Activated CD8-positive, alpha-beta memory T cell treated with anti-CD3 and anti-CD28 coated beads, Interleukin-2, amount 50 U/mL, for 48 hours (primary cell): ENCODE measurements at places on chromosomes 3 and 15.

DNA sequence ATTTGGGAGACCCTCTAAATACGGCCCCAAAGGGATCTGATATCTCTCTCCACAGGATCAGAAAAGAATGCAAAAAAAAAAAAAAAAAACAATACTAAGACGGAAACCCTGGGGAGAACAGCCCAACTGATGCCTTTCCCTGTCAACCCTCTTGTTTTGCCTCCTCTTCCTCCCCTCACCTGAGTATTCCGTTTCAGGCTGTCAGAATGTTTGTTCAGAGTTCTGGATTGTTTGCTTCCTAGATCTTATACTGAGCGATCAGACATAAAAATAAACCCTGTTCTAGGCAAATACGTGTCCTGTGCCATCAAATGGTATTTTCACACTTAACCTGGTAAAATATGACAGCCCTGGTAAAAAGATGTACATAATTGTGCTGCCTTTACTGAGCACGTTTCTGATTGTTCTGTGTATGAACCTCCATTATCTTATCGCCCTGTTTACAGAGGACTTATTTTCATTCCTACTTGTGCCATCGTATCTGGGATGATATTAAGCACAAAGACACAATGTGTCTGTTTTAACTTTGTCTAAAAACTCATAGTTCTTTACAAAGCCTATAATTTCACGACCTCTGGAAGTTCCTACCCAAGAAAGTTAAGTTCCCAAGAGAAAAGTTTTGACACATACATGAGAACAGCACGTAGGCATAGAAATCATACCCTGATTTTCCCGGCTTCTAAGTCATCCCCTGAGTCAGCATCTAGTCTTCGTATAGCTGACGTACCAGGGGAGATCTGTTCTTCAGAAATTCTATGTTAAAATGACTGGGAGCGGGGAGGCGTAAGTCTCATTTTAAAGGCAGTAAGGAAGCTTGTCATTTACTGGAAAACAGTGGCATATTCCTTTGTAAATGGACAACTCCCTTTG is 856 bp downstream of the ZBTB38 start:
- no peak for DNase-seq

- DNase-seq: no peak
These were observed 101.2 kb downstream of the PLCH1 start for GRCh38 chr3:155643581-155644165.

GRCh38 chr3:138817695-138818094 is 17.0 kb downstream of the PIK3CB start:
- DNase-seq: no peak

DNA sequence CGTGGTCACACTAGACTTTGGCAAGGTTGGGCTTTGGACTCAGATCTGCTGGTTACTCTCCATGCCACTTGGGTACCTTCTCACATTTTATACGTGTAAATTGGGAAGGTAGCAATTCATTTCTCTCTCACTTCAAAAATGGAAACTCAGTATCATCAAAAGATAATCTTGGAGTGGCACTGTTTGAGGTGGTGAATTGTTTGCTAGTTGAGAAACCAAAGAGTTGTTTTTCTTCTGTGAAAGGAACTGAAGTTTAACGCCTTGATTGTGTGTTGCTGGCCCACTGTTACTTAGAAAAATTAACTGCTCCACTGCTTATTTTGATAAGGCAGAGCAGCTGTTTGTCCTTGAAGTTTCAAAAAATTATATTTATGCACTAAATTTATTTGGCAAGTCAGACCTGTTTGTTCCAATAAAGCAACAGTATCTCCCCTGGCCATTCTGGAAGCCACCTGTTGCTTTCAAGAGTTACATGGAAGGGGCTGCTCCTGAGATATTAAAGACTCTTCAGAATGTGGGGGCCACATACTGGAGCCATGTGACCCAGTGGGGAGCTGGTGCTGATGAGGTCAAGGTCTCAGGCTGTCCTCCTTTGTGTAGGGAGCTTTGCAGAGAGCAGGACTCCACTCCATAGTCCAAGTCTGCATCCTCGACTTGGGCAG is 16.2 kb downstream of the PLCL2 start:
- DNase-seq: no peak

- peak; percentile 94 for DNase-seq
These were observed 35.4 kb upstream of the ATG7 start for GRCh38 chr3:11236588-11237461.

- DNase-seq: no peak
These were observed 72.7 kb upstream of the ABI3BP start for GRCh38 chr3:101065962-101066361.

GRCh38 chr15:62430552-62430951 is 265.5 kb upstream of the C2CD4B start:
- DNase-seq: no peak

- no peak for DNase-seq
These were observed 10.6 kb upstream of the SPRED1 start for GRCh38 chr15:38242055-38242454.

DNA sequence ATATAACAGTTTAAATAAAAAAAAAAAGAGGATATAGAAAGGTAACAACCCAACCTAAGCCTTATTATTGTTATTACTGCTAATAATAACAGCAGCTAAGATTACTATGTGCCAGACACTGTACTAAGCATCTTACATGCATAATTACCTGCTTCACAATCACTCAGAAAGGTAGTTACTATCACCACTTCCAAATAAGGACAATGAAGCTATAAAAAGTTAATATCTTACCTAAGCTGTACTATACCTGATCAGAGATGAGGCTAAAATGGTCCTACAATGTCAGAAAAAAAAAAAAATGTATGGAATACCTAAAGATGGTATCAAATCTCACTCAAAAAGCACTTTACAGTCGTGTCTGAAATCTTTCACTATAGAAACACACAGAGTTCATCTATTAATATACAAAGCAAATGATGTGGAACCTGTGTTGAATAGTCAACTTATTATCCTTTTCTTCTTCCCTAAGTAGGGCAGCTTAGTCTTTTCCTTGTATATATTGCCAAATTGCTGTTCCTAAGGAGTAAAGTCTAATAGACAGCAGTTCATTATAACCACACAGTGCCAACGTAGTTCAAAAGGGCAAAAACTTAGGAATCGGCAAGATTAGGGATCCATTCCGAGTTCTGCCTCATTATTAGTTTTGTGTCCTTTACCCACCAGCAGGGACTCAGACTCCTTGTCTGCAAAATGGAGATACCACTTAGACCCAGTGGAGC is 23.8 kb downstream of the GSK3B start:
- no peak for DNase-seq

- DNase-seq: no peak
These were observed 274.2 kb downstream of the LRTM1 start for GRCh38 chr3:54653456-54654195.

DNA sequence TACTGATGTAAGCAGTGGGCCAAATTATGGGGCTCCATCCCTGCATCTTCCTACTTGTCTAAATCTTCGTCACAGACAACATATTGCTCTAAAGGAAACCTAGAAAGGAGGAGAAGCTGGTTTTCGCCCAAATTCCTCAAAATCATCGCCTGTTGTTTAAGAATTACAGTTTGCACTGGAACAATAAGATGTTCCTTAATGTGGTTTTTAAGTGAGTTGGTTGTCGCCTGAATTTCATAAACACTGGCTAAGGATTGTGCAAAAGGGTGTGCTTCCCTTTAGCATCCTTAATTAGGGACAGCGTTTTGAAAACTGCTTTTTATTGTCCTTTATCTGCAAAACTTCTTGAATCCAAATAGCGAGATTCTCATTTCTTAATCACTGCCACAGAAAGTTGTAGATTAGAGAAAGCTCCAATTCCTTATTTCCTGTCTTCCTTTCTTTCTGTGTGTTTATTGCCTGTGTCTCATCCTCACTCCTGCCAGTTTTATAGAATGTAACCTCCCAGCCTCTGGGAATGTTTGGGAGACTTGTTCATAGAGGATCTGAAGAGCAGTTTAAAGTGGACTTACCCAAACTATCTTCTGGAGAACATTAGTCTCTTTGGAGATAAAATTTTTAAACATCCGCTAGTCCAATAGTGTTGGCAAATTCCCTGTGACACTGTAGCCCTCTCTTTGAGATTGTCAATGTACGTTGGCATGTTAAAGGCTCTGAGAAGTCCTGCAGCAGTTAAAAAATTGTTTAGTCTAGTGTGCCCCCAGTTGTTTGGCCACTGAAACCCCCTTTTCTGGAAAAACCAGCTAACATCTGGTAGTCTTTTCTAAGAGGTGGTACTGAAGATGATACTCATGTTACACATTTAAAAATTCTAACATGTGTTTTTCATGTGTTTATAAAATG is 50.4 kb downstream of the FLNB start:
- no peak for DNase-seq

DNA sequence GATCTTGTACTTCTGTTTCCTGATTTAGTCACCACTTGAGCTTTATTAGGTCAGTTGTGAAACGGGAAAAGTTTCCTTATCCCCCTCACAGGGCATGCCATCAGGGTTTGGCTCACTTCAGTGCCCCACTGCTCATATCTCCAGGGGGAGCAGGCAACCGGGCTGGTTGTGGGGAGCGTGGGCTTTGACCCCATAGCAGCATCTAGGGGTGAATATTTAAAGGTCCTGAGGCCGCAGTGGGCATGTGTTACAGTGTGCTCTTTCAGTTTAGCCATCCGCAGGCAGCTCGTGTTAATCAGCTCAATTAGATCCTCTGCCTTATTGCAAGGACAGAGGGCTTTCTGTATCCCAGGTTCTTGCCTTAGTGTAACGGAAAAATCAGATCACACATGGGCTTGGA is 71.9 kb downstream of the MRPL46 start:
- peak; percentile 7 for DNase-seq

GRCh38 chr15:35616498-35617271 is 70.7 kb upstream of the DPH6 start:
- no peak for DNase-seq

- DNase-seq: no peak
These were observed 117.2 kb downstream of the TJP1 start for GRCh38 chr15:29704950-29705597.

GRCh38 chr3:851098-851790 is 241.6 kb upstream of the CNTN6 start:
- DNase-seq: no peak

- DNase-seq: no peak
These were observed 252.1 kb upstream of the TMCO5A start for GRCh38 chr15:37682304-37682703.

DNA sequence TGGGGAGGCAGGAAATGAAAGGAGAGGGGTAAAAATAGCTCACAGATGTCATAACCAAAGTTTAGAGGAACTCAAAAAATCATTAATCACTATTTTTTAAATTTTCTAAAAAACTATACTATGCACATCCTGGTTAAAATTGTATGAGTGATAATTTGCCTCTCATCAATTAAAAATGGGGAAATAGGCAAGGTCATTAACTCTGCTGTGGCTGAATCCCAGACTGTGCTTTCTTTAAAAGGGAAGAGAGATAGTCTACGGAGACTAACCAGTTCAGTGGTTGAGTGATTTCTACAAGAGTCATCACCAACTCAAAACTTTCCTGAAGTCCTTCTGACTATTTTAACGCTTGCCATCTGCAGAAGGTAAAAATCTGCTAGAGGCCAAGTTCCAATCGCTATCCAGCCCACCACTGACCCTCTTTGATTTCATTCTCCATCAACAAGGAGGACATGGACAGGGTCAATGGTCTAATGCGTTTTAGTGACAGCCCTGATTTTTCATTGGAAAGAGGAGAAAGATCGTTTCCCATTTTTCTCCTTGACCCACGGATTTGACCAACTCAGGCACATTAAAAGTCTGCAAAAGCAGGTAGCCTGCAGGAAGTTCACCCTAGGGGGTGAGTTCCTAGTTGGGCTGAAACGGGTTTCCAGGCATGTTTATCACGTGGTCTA is 850 bp downstream of the SUCLG2 start:
- no peak for DNase-seq

DNA sequence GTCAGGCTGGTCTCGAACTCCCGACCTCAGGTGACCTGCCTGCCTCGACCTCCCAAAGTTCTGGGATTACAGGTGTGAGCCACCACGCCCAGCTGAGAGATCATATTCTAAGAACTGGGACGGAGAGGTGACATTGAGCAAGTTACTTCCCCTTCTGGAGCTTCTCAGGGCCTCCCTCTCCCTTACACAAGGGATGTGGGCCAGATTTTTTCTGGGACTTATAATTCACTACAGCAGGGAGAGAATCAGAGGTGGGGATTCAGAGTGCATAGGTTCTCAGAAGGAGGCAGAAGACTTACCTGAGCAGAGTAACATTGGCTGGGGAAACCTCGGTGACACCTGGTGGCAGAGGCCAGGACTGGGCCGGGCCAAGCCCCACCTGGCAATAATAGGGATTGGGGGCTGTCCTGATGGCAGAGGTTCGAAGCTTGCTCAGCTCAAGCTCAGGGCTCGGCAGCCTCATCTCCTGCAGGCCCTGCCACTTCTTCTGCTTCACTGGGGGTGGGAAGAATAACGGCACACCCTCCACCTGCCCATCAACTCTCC is 6.8 kb downstream of the LTK start:
- no peak for DNase-seq

DNA sequence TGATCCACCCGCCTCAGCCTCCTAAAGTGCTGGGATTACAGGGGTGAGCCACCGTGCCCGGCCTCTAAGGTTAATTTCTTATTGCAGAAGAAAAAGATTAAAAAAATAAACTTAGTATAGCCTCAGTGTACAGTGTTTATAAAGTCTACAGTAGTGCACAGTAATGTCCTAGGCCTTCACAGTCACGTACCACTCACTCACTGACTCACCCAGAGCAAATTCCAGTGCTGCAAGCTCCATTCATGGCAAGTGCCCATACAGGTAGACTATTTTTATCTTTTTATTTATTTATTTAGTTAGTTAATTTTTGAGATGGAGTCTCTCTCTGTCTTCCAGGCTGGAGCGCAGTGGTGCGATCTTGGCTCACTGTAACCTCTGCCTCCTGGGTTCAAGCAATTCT is 3.2 kb upstream of the FLNB start:
- no peak for DNase-seq

GRCh38 chr15:48823237-48823636 is 12.4 kb upstream of the CEP152 start:
- no peak for DNase-seq

DNA sequence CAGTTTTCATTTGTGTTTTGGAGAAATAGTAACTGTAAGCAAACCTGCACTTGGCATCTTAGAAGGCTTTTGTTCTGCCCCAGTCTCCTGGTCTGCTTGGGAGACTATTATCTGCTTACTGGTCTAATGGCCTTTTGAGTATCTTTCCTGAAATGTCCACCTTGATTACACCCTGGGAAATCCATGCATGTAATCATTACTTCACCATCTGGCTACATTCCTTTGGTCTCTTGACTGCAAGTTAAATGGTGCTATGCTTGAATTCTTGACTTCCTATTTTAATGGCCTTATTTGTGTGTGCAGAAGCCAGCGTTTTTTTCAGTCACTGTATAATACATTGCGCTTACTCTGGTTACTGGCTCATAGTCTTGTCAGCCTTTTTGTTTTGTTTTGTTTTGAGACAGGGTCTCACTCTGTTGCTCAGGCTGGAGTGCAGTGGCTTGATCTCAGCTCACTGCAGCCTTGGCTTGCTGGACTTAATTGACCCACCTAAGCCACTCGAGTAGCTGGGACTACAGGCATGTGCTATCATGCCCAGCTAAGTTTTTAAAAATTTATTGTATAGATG is 30.0 kb downstream of the CHD2 start:
- DNase-seq: no peak
